MCF 10A (cell line): ENCODE measurements at places on chromosomes 4 and X. TPM values are rescaled to one million over a fixed set of nuclear protein-coding genes. Genes with fewer than 3 reads are reported as not detected.

- H3K4me1 ChIP-seq: no peaks in the 10 kb centered on the region
- H3K27ac ChIP-seq: no peak overlapping the region
- no peak overlapping the region for H3K4me3 ChIP-seq
Observed at GRCh38 chr4:80592950-80593349, 257.4 kb downstream of the CFAP299 start.

DNA sequence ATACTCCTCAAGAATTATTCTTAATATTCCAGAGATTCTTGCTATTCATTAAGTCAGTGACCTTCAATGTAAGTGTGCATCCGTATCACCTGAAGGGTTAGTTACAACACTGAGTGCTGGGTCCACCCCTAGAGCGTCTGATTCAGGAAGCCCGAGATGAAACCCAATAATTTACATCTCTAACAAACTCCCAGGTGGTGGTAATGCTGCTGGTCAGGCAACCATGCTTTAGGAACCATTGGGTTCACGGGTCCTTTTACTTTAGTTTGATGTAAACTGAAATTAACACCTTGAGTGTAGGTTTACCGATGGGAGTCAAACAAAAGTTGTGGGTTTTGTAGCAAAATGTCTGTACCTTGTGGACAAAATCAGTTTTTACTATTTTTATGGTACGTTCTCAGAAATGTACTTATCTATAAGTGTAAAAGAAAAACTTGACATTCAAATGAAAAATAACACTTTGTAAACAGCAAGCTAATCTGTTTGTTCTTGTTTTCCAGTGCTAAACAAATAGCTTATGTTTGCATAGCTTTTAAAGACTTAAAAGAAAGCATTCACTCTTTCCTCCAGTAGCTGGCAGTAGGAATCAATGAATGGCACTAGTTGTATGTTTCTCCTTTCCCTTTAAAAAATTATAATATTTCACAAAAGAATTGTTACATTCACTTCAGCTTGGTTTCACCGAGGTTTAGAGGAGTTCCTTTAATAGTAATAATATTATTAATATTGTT, 32.7 kb downstream of the ACE2 start:
- no peaks in the 10 kb centered on the region for H3K36me3 ChIP-seq
- peak; percentile 30 for DNase-seq
- no peaks in the 10 kb centered on the region for H3K4me1 ChIP-seq
- no peak overlapping the region for H3K27ac ChIP-seq
- H3K27me3 ChIP-seq: peaks cover 66% of the 10 kb centered on the region
- no peak overlapping the region for H3K4me3 ChIP-seq

GRCh38 chrX:19893727-19894126, 6.3 kb upstream of the SH3KBP1 start:
- peaks cover 23% of the 10 kb centered on the region for H3K27me3 ChIP-seq
- H3K4me1 ChIP-seq: no peaks in the 10 kb centered on the region
- no peak overlapping the region for H3K27ac ChIP-seq
- no peaks in the 10 kb centered on the region for H3K36me3 ChIP-seq
- DNase-seq: no peak
- no peak overlapping the region for H3K4me3 ChIP-seq

DNA sequence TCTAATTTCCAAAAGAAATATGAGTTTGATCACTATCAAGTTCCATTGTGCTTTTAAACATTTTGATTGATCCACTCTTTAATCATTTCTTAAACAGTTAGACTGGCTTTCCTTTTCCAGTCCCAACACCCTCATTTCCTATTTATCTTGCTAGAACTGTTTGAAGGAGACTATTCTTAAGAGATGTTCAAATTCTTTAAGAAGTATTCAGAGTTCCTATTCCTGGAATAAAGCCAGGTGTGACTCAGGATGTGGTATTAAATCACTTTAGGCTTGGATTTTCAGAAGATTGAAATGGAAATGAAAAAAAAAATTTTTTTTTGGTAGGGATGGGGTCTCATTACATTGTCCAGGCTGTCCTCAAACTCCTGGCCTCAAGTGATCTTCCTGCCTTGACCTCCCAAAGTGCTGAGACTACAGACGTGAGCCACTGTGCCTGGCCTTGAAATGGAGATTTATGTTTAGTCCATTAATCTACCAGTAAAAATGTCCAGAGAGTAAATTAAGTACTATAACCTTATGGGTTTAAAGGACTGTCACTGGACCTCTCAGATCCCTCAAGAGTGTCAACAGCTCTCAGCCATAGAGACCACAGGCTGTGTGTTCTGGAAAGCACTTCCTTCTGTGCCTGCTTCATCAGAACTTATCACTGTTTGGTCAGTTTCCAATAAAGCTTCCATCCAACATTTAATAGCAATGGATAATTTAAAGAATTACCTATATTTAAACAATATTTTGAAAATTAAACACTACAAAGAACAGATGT, 90.7 kb downstream of the CDS1 start:
- H3K4me3 ChIP-seq: no peak overlapping the region
- H3K27me3 ChIP-seq: no peaks in the 10 kb centered on the region
- peaks cover 63% of the 10 kb centered on the region for H3K36me3 ChIP-seq
- peak; percentile 84 for DNase-seq

GRCh38 chrX:72107841-72108595, 23.7 kb downstream of the RTL5 start:
- H3K4me3 ChIP-seq: no peak overlapping the region
- no peak overlapping the region for H3K27ac ChIP-seq
- peaks cover 6% of the 10 kb centered on the region for H3K4me1 ChIP-seq
- peaks cover 99% of the 10 kb centered on the region for H3K27me3 ChIP-seq
- DNase-seq: no peak

GRCh38 chr4:147777456-147778091, 45.7 kb downstream of the ARHGAP10 start:
- peaks cover 29% of the 10 kb centered on the region for H3K4me1 ChIP-seq
- H3K27ac ChIP-seq: no peak overlapping the region
- no peaks in the 10 kb centered on the region for H3K27me3 ChIP-seq
- no peaks in the 10 kb centered on the region for H3K36me3 ChIP-seq

- H3K4me3 ChIP-seq: no peak overlapping the region
- DNase-seq: no peak
- H3K27ac ChIP-seq: no peak overlapping the region
- peaks cover 6% of the 10 kb centered on the region for H3K36me3 ChIP-seq
- peaks cover 12% of the 10 kb centered on the region for H3K4me1 ChIP-seq
Observed at GRCh38 chr4:139210486-139210885, 33.5 kb upstream of the ELF2 start.

DNA sequence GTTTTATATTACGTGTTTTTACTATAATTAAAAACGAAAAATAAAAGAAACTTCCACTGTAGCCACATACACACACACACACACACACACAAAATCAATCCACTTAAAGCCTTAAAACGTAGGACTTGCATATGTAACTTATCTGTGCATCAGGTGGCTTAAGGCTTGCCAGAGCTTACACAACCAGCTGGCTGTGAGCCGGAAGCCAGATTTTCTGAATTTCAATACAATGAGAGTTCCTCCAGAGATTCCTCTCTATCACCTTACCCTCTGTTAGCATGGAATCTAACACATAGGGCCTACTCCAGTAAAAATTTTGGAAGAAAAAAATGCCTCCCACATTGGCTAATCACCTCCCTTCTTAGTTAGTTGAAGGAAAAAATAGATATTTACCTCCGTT, 27.9 kb upstream of the SLITRK4 start:
- no peak overlapping the region for H3K4me3 ChIP-seq
- H3K4me1 ChIP-seq: no peaks in the 10 kb centered on the region
- no peaks in the 10 kb centered on the region for H3K27me3 ChIP-seq
- H3K36me3 ChIP-seq: no peaks in the 10 kb centered on the region

- peak; percentile 6 for DNase-seq
- H3K4me3 ChIP-seq: no peak overlapping the region
- H3K27ac ChIP-seq: no peak overlapping the region
- H3K36me3 ChIP-seq: no peaks in the 10 kb centered on the region
- H3K27me3 ChIP-seq: peaks cover 11% of the 10 kb centered on the region
Observed at GRCh38 chrX:36241397-36241796, 321.9 kb downstream of the CFAP47 start.

GRCh38 chr4:83639849-83640493, 104.1 kb downstream of the GPAT3 start:
- H3K4me3 ChIP-seq: no peak overlapping the region
- no peak overlapping the region for H3K27ac ChIP-seq
- H3K4me1 ChIP-seq: peaks cover 5% of the 10 kb centered on the region
- peak; percentile 83 for DNase-seq
- H3K27me3 ChIP-seq: peaks cover 39% of the 10 kb centered on the region

DNA sequence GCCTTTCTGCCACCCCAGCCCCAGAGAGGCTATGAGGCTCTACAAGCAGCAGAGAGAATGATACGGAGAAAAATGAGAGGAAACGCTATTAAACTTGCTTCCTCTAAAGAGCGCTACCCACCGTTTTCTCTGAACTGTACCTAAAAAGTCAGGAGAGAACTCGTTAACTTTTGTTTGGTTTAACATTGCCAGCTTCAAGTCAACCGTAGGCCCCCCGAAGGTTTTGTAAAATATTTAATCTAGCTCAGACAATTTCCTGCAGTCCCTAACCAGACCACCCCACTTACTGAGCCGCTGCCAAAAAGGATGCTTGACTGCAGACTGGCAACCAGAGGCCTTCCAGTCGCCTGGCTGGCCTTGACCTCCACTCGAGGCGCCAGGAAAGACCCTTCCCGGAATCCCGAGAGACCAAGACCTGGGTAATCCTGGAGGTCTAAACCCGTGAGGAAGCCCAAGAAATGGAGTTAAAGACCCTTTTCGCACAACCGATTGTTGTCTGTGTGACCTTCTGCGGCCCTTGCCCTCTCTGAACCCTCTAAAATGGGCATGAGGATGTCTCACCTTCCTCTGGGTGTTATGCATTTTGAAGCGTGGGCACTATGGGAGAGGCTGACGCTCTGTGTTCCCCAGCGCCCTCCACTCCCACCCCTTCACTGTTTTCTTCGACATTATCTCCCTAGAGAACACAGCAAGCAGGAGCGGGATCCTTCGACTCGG, 86.3 kb downstream of the BCOR start:
- H3K36me3 ChIP-seq: no peaks in the 10 kb centered on the region
- peaks cover 6% of the 10 kb centered on the region for H3K4me1 ChIP-seq
- H3K27ac ChIP-seq: no peak overlapping the region
- DNase-seq: no peak
- no peaks in the 10 kb centered on the region for H3K27me3 ChIP-seq
- peak overlapping the region; percentile 79 for H3K4me3 ChIP-seq

DNA sequence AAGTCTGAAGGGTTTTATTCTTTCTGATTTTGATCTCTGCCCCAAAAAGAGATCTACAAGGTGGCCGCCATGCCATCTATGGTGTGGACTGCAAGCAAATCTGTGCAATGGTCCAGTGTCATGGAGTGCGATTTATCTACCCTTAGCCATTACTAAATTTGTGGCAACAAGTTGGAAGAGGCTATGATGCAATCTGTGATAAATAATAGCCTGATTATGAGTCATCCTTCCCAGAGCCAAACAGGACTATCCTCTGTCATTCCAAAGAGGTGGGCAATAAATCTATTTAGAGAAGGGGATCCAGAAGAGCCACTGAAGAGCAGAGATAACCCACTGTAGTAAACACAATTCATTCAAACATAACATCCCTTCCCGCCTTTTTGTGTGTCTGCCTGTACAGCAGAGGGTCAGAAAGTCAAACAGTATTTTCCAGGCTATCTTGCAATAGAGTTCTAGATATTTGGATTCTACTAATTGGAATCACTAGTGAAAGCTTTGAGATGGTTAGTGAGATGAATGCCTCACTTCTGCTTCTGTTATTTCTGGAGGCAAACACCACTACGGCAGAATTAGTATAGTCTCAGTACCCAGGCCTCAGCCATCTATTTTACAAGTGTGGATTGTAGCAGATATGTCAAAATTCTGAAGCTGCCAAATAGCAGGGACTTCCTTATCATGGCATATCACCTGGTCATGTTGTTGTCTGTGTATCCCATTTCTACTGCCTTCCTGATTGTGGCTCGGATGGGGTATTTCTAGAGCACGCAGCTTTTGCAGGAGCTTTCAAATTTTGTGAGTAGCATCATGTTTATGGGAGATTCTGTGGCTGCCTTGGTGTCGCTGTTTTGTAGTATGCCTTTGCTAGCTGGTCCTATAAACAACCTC, 192.0 kb downstream of the SMIM20 start:
- peak; percentile 60 for DNase-seq
- H3K27ac ChIP-seq: no peak overlapping the region
- H3K27me3 ChIP-seq: no peaks in the 10 kb centered on the region
- no peaks in the 10 kb centered on the region for H3K36me3 ChIP-seq
- peaks cover 18% of the 10 kb centered on the region for H3K4me1 ChIP-seq

The USP17L15 gene
- total RNA-seq: not detected in 2 replicates

The FAM47E gene
- total RNA-seq: 1.0 TPM in 2 replicates

The VCX2 gene
- not detected in 2 replicates for total RNA-seq

The ITIH6 gene
- not detected in 2 replicates for total RNA-seq

The NAA15 gene
- 54.9 and 80.6 TPM in 2 replicates for total RNA-seq

The SPCS3 gene
- total RNA-seq: 126 and 169 TPM in 2 replicates

The ASB12 gene
- total RNA-seq: not detected in 2 replicates

The ABLIM2 gene
- 5.3 and 5.4 TPM in 2 replicates for total RNA-seq
